ENCODE measurements at places on chromosomes 13 and 19.

GRCh38 chr13:24683838-24684599 is 3.8 kb downstream of the ATP12A start:
- peak; percentile 42 for DNase-seq

- no peak for DNase-seq
Observed at GRCh38 chr13:113460599-113460998, 7.3 kb upstream of the ADPRHL1 start.

DNA sequence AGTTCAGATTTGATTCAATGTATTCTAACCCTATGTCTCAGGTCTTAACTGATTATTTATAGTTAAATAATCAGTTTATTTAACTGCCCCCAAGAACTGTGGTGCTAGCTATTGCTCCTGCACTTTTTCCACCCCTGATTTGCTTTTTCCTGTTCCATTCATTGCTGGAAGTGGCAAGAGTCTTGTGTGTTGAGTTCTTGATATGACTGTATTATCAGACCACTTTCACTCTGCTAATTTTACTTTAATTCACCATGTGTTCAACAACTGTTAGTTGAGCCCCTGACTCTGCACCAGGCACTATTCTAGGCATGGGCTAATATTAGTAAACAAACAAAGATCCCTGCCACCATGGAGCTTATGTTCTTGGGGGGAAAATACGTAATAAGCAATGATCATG is 39.9 kb downstream of the WDFY2 start:
- DNase-seq, result no peak

- no peak for DNase-seq
Observed at GRCh38 chr13:91318886-91319285, 28.6 kb upstream of the MIR17HG start.

GRCh38 chr19:22527554-22527953 is 105.4 kb upstream of the ZNF98 start:
- DNase-seq, result no peak

GRCh38 chr13:20270163-20270865 is 38.2 kb upstream of the GJB6 start:
- no peak for DNase-seq

GRCh38 chr19:6697291-6697690 is 23.2 kb downstream of the C3 start:
- no peak for DNase-seq

- no peak for DNase-seq
Observed at GRCh38 chr19:13959962-13960862, 7.9 kb downstream of the DCAF15 start.

- DNase-seq, result no peak
Observed at GRCh38 chr13:66345971-66346370, 884.2 kb downstream of the PCDH9 start.

DNA sequence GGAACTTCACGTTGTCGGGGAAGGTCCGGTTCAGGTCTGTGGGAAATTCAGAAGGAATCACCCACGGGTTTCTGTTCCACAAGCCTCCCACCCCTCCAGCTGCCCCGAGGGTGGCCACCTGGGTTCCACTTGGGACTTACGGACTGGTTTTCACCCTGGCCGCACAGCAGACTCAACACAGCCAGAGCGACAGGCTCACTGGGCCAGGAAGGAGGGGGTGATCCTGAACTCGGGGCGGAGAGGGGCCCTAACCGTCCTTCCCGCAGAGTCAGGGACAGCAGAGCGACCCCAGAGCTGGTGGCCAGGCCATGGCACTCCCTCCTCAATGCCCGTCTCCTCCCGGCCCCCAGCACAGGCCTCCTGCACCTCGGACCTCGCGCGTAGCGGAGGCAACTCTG is 13.0 kb downstream of the GRTP1 start:
- DNase-seq, result no peak

GRCh38 chr13:92830821-92831220 is 395.8 kb upstream of the GPC6 start:
- no peak for DNase-seq

- peak; percentile 34 for DNase-seq
Observed at GRCh38 chr19:7417671-7418324, 69.1 kb downstream of the ARHGEF18 start.

DNA sequence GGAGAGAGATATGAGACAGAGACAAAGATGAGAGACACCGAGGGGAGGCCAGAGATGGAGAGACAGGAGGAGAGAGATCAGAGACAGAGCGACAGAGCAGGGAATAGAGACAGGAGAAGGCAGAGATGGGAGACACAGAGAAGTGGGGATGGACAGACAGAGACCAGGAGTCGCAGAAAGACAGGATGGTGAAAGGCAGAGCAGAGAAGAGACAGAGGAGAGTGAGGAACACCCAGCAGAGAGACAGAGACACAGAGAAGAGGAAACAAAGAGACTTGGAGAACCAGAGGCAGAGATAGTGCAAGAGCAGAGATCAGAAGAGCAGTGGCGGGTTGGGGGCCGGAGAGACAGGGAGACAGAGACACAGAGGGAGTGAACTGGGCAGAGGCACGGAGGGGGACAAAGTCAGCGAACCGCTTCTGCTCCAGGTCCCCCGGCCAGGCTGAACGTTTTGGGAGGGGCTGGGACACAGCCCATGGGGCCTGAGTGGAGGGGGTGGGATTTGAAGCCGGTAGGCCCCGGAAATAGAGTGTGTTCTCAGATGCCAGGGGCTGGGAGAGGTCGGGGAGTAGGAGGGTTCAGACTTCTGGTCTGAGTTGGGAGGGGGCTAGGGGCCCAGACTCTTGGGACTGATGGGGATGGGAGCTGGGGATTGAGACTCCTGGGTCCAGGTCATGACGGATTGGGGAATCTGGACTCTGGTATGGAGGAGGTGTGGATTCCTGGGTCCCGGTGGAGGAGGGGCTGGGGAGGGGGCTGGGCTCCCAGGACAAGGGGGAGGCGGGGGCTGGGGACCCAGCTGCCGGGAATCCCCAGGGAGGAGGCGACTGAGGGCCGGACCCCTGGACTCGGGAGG is 654 bp downstream of the ZNF579 start:
- peak; percentile 48 for DNase-seq

- peak; percentile 15 for DNase-seq
Observed at GRCh38 chr13:101019126-101019525, 344.5 kb upstream of the TMTC4 start.

- DNase-seq, result peak; percentile 63
Observed at GRCh38 chr13:45349438-45349837, 8.5 kb upstream of the TPT1 start.

GRCh38 chr13:51525567-51526167 is 58.6 kb upstream of the WDFY2 start:
- DNase-seq, result peak; percentile 51

DNA sequence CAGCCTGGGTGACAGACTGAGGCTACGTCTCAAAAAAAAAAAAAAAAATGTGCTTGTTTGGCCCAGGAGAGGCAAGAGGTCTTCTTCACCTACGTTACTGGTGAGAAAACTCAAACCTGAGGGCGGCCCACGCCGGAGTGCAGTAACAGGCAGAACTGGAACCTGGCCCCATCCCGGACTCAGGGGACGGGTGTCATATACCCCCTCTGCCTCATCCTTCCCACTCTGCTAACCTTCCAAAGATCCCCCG is 414 bp upstream of the ADAT3 start:
- no peak for DNase-seq

GRCh38 chr13:100879255-100879654 is 204.7 kb upstream of the TMTC4 start:
- no peak for DNase-seq

DNA sequence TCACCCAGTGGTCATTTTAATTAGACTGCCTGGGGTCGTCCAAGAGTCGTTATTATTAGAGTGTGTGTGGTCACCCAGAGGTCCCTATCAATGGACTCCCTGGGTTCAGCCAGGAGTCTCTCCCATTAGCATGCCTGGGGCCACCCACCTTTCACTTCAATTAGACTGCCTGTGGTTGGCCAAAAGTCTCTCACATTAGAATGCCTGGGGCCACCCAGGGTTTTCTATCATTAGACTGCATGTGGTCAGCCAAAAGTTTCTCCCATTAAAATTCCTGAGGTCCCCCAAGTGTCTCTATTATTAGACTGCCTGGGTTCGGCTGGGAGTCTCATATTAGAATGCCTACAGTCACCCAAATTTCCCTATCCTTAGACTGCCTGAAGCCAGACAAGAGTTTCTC is 1472.6 kb downstream of the UQCRFS1 start:
- DNase-seq, result no peak

GRCh38 chr13:76647550-76647949 is 238.7 kb downstream of the KCTD12 start:
- DNase-seq, result peak; percentile 55
